Nephron progenitor cell (in vitro differentiated cells): ENCODE measurements at places on chromosomes 12 and 14.

GRCh38 chr12:14611640-14612203 is 44.0 kb upstream of the PLBD1 start:
- no peak for DNase-seq

- DNase-seq = no peak
Observed at GRCh38 chr14:23209651-23210423, 26.4 kb upstream of the SLC7A8 start.

- DNase-seq = no peak
Observed at GRCh38 chr12:83904175-83904574, 1008.4 kb downstream of the SLC6A15 start.

GRCh38 chr12:68007466-68007865 is 18.2 kb downstream of the IFNG-AS1 start:
- no peak for DNase-seq

GRCh38 chr14:42241101-42241500 is 634.4 kb downstream of the LRFN5 start:
- no peak for DNase-seq

GRCh38 chr12:60191676-60192359 is 596.0 kb downstream of the SLC16A7 start:
- no peak for DNase-seq

- no peak for DNase-seq
Observed at GRCh38 chr14:92497391-92497790, 16.2 kb upstream of the RIN3 start.

DNA sequence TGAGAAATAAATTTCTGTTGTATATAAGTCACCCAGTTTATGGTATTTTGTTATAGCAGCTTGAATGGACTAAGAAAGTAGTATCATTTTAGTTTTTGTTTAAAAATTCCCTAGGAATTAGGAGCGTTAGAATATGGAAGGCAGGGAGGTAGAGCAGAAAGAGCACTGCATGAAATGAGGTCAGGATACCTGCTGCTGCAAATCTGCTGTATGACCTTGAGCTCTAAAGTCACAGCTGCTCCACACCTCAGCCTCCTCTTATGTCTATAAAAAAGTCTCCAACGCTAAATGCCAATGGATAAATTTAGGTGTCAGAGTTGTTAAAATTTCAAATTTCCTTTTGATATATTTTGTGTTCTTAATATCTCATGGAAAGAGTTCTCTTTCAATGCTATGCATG is 181.0 kb upstream of the GZMB start:
- DNase-seq = no peak
